Pancreas (tissue), 10 donors: ENCODE measurements at places on chromosomes 11 and 22.

- no peak for DNase-seq
Observed at GRCh38 chr11:125724125-125724524, 22.0 kb upstream of the PATE1 start.

DNA sequence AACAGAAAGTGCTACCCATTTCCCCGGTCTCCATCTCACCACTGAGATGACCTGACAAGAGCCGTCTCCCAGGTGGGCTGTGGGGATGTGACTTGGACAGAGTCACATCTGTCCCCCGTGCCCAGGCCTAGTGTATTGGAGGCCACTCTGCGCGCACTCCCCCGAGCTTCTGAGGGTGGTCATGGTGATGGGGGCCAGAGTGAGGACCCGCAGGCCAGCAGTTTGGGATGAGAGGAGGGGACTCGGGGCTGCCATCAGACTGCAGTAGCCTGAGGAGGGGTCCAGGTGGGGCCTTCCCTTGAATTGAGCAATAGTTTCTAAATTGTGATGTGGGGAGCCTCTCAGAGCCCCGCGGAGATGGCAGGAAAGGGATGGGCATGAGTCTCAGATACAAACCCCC is 852.6 kb downstream of the TBC1D22A start:
- DNase-seq = no peak

DNA sequence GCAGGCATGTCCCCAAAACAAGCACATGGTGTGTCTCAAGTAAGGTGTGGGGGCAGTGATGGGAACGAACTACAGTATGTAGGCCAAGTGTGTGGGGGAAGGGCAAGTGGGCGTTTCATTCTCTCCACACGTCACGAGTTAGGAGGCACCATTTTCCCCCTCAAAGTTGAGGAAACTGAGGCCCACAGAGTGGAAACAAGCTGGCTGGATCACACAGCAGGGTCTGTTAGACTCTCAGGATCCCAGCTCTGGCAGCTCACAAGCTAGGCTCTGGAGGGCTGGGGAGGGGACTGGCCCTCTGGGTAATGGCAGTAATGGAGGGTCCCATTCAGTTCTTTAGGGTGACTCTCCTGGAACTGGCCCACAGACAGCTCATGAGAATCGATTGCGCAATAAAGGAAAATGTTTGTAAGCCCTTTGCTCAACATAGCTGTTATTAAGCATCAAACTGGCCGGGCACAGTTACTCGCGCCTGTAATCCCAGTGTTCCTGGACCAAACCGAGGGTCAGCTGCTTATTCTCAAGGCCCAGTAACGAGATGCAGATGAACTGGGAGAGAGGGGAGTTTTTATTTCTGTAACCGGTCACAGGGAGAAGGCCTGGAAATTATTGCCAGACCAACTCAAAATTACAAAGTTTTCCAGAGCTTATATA is 24.1 kb upstream of the TUB start:
- no peak for DNase-seq

GRCh38 chr11:66335531-66336233 is 552 bp downstream of the RIN1 start:
- no peak for DNase-seq

DNA sequence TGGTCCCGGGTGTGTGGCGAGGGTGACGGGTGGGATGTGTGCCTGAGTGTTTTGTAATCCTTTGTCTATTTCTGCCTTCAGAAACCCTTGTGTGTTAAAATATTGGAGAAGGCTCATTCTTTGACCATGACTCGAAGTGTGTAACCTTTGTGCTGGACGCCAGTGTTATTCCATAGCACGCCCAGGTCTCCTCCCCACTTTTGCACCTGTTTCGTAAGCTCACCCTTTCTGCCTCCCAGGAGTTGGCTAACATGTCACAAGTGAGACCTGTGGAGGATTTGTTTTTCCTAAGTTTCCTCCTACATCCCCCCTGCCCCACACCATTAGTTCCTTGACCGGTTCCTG is 382 bp downstream of the C11orf54 start:
- DNase-seq = no peak

DNA sequence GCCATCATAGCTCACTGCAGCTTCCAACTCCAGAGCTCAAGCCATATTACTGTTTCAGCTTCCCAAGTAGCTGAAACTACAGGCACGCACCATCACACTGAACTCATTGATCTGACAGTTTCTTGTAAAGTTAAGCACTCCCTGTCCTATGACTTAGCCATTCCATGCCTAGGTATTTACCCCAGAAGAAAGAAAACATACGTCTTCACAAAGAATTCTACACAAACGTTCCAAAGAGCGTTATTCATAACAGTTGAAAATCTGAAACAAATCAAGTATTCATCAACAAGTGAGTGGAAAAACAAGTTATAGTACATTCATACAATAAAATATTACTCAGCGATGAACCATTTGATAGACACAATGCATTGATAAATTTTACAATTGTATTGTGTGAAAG is 7.8 kb upstream of the NLRP10 start:
- DNase-seq = no peak

- no peak for DNase-seq
Observed at GRCh38 chr11:104320097-104320496, 156.2 kb upstream of the PDGFD start.

DNA sequence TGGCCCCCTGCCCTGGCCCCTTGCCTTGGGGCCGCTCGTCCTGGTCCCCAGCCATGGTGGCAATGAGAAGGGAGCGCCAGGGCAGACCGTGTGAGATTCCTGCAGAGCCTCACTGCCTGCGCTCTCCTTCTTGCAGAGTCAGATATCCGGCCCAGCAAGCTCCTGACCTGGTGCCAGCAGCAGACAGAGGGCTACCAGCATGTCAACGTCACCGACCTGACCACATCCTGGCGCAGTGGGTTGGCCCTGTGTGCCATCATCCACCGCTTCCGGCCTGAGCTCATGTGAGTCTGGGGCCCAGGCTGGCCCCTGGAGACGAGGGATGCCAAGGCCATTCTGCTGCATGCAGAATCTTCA is 114.1 kb downstream of the MICAL2 start:
- DNase-seq = peak; percentile 69

GRCh38 chr11:64347193-64347867 is 7.3 kb downstream of the CCDC88B start:
- no peak for DNase-seq

- no peak for DNase-seq
Observed at GRCh38 chr11:17551347-17552040, 4.4 kb downstream of the OTOG start.

DNA sequence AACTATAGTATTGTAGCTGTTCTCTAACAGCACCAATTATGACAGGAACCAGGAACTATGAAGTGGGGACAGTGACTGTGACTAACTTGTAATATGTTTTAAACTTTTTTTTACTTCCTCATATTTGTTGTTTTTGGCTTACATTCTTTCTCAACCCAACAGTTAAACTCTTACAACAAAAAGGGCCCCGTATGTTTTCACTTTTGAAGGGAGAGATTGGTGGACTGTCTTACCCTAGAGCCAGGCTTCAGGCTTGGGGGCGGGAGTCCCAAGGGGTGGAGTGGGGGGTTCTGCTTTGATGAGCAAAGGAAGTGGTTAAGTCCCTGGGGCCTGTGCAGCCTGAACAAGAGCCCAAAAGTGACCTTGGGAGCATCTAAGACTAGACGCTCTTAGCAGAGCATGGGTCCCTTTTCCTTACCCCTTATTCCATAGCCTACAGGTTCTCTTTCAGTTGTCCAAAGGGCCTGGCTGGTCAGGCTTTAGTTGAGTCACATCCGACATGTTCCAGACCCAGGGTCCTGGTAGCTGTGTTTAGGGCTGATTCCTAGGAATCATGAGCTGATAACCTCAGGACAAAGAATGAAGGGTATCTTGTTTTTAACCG is 38.8 kb downstream of the STIM1 start:
- DNase-seq = no peak
